ENCODE measurements at places on chromosomes 7 and 10. TPM values are rescaled to one million over a fixed set of nuclear protein-coding genes. Genes with fewer than 3 reads are reported as not detected.

Gene SPDYE9
- total RNA-seq = not detected

Gene AMPH
- total RNA-seq = 0.18 TPM

Gene LRMDA
- 5.6 TPM for total RNA-seq

Gene OPN1SW
- total RNA-seq = not detected

Gene PKD2L1
- 0.06 TPM for total RNA-seq

Gene UPK3BL1
- total RNA-seq = 10.2 TPM

Gene SNCG
- 12.8 TPM for total RNA-seq

Gene INA
- 29.7 TPM for total RNA-seq
